ENCODE measurements at places on chromosomes 7 and 10.

DNA sequence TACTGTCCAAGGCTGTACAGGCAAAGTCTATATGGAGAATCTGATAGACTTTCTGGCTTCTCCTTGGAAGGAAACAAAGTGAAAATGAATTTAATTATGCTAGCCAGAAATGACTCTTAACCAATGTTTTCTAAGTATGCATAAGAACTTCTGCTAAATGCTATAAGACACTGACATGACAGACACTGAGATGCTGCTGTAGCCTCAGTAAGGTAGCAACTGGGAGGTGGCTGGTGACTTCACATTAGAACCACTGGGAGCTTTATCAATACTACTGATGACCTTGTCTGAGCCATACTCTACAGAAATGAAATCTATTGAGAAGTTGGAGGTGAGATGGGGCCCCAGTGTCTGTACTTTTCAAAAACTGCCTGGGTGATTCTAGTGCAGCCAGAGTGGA is 188.6 kb downstream of the ZNF365 start:
- DNase-seq: no peak

DNA sequence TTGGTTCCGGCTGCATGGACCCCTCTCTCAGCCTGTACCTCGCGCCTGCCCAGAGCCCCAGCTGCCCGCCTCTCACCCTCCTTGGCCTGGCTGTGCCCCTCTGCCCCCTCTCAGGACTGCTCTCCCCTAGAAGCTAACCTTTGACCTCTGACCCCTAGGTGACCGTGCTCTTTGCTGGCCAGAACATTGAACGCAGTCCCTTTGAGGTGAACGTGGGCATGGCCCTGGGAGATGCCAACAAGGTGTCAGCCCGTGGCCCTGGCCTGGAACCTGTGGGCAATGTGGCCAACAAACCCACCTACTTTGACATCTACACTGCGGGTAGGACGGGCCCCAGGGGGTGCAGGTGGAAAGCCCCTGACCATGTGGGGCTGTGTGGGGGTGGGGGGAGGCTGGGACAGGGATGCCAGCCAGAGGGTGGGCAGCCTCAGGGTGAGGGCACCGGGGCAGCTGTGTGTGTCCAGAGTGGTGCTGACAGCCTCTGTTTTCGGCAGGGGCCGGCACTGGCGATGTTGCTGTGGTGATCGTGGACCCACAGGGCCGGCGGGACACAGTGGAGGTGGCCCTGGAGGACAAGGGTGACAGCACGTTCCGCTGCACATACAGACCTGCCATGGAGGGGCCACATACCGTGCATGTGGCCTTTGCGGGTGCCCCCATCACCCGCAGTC is 8.0 kb downstream of the FLNC start:
- DNase-seq: no peak

DNA sequence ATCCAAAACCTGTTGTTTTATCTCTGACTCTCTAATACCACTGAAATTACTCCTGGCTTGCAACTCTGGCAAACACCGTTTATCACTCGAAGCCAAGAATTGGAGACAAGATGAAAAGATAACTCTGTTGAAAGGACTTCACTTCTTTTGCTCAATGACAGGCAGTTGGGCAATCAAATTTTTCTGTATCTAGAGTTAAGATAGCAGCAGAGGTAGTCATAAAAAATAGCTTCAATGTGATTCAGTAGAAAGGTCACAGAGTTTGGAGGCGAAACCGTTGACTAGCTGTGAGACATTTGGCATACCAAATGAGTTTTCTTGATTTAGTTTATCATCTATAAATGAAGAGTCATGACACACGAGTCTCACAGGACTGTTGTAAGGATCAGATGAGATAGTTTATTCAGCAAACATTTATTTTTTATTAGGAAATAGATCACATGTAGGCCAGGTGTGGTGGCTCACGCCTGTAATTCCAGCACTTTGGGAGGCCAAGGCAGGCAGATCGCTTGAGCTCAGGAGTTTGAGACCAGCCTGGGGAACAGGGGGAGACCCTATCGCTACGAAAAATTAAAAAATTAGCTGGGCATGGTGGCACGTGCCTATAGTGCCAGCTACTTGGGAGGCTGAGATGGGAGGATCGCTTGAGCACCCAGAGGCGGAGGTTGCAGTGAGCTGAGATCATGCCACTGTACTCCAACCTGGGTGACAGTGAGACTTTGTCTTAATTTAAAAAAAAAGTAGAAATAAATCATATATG is 23.6 kb downstream of the AKR1B1 start:
- DNase-seq: no peak

DNA sequence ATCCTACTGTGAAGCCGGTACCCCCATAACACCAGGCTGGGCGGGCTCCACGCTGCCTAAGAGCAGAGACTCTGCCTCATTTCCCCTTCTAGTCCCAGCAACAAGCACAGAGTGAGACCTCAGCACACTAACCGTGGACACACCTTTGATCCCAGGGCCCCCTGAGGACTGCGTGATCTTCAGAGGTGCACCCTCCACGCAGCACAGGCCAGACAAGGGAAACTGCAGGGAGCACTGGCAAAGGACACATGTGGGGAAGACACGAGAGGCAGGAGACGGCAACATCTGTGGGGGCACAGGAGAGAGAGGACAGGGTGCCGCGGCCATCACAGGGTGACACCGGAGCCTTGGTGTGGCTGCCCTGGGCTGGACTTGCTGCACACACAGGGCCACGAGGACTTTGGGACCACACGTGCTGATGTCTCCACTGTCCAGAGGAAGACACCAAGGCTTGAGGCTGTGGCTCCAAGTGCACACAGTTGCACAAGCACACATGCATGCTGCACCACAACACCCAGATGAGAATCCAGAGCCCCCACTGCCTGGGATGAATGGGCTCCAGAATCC is 128.8 kb downstream of the PTPRN2 start:
- DNase-seq: no peak

DNA sequence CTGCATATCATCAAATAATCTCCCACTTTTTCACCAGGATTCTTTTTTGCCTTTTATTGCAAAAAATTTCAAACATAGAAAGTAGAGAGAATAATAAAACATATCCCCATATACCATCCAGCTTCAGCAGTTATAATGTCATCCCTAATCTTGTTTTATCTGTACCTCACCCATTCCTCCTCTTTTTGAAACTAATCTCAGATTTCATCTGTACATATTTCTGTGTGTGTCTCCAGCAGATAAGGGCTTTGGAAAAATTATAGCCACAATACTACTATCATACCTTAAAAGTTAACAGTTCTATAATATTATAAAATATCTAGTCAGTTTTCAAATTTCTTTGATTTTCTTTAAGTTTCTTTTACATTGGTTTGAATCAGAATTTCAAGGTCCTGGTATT is 7.6 kb upstream of the ENTPD1 start:
- DNase-seq: no peak

DNA sequence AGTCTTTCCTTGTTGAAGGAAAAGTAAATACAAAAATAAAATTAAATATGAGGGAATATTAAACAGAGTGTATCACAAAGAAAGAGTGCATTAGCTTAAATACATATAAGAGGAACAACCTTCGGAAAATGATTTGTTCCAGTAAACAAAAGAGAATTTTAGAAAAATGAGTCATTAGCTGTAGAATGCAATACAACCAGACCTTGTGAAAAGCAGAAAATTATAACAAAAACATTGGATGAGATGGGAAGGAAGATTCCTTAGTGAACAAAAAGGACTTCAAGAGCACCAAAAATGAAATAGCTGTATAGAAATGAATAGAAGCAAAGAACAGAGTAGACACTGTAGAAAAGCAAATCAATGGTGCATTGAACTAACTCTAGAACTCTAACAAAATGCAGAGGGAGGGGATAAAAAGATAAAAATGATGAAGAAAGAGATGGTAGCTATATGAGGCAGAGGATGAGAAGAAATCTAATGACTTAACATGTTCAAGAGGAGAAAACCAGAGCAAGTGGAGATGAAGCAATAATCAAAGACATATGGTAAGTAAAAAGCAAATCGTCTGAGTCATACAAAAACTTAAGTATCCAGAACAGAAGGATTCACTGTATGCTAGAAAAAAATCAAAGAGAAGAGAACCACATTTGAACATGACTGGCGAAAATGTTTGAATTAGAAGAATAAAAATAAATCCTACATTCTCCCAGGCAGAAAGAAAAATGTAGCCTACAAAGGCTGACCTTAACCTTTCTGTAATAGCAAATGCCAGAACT is 190.5 kb downstream of the TMEM26 start:
- no peak for DNase-seq

- no peak for DNase-seq
Measured at GRCh38 chr7:141475679-141476078, 75.5 kb upstream of the AGK start.

- DNase-seq: no peak
Measured at GRCh38 chr7:45670227-45670626, 96.1 kb downstream of the ADCY1 start.

- no peak for DNase-seq
Measured at GRCh38 chr10:119652361-119652730, 1.2 kb downstream of the BAG3 start.
